Right cardiac atrium (tissue), 5 donors: ENCODE measurements at places on chromosomes 5 and 9. TPM values are rescaled to one million over a fixed set of nuclear protein-coding genes. Genes with fewer than 3 reads are reported as not detected.

The KIF3A gene
- 9.7 TPM for total RNA-seq

The GFI1B gene
- total RNA-seq, result 0.32 TPM

GRCh38 chr5:108487951-108488350 lies 106.1 kb upstream of the FBXL17 start:
- no peak for DNase-seq

GRCh38 chr9:83457005-83457404 lies 81.2 kb downstream of the FRMD3 start:
- DNase-seq, result no peak

DNA sequence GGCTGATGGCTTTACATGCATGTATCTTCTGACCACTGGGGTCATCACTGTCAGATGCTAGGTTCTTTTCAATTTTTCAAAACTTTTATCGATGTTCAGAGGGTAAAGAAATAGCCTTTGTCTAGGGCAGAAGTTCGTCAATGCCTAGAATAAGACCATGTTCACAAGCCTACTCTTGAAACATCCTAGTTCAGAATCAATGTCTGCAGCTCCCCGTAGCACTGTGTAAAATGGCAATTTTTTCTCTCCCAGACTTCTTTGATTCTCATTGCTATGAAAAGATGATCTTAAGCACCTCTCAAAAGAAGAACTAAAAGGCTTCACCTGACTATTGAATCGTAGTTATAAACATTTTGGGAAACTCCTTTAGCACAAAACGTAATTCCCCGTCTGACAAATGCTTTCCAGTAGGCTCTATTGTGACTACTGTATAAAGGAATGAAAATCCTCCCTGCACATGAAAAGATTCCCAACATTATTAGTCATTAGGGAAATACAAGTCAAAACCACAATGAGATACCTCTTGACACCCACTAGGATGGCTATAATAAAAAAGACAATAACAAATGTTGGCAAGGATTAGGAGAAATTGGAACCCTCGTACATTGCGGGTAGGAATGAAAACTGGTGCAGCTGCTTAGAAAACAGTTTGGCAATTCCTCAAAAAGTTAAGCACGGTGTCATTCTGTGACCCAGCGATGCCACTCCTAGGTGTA lies 263.5 kb downstream of the ARHGAP26 start:
- DNase-seq, result no peak

GRCh38 chr5:170737591-170737990 lies 45.9 kb upstream of the GABRP start:
- DNase-seq, result no peak

- DNase-seq, result no peak
Observed at GRCh38 chr9:80605129-80605528, 1033.4 kb downstream of the TLE4 start.
